Activated CD4-positive, alpha-beta T cell treated with anti-CD3 and anti-CD28 coated beads for 48 hours (primary cell): ENCODE measurements at places on chromosomes 13 and 19.

DNA sequence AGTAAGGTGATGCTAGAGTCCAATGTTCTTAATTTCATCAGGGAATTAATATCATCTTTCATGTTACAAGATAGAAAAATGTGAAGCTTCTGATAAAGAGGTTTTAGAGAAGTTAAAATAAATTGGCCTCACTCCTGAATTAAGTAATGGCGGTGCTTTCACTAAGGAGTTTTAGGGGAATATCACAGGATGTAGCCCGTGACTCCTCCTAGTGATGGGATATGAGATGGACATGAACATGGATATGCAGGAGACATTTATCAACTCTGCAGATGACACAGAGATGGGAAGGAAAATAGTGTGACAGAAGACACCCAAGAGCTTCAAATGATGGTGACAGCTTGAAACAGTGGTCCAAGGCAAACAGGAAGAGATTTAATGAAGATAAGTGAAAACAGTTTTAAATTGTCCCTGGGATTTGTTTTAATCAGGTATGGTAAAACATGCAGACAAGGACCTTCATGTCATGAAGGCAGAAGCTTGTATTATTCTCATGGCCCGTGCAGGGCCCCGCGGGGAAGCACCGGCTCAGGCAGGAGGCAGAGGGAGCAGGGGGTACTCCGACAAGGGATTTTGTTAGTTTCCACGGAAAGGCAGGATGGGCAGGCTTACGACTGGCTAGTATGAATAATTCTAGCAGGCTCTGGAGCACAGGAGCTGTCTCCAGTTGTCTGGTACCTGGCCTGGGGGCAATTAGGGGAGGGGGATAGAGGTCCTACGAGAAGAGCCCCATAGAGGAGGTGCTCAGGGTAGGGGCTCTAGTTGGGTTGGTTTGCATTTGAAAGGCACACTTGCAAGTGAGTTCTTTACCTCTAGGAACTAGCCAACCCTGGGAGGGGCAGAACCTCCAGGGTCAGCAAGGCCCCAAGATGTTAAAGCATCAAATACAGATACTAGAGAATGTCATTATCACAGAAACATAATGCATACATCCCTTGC, 38.7 kb upstream of the FARP1 start:
- no peak for DNase-seq

DNA sequence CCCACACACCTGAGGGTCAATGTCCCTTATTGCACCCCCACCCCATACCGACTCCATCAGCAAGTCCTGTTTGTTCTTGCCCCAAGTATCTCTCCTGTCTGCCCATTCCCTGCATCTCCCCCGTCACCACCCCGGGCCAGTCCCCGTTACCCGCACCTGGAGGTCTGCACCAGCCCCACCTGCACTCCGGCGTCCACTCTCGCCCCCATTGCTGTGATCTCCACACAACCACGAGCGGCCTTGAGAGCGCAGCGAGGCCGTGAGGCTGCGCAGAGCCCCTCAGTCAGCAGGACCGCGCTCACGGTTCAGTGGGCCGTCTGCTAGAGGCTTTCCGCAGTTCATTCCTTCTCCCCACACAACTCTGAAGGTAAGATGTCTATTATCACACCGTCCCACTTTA, 152.8 kb downstream of the KATNAL1 start:
- DNase-seq: no peak

- DNase-seq: no peak
These were observed 444.5 kb upstream of the GPC6 start for GRCh38 chr13:92781965-92782690.

DNA sequence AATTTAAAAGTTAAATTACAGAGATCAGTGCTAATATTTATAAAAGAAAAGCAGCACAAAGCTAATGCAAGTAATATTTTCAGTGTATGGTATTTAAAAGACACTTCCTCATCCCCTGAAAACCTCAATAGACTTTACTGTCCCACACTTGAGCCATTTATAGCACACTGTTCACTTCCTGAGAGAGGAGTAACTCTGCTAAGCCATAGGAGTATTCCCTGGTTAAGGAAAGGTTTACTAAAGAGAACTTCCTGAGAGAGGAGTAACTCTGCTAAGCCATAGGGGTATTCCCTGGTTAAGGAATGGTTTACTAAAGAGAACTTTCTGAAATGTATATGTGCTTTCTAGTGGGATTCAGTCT, 159.4 kb downstream of the NHLRC3 start:
- DNase-seq: no peak

- no peak for DNase-seq
These were observed 3.8 kb downstream of the UBL3 start for GRCh38 chr13:29846475-29847256.

DNA sequence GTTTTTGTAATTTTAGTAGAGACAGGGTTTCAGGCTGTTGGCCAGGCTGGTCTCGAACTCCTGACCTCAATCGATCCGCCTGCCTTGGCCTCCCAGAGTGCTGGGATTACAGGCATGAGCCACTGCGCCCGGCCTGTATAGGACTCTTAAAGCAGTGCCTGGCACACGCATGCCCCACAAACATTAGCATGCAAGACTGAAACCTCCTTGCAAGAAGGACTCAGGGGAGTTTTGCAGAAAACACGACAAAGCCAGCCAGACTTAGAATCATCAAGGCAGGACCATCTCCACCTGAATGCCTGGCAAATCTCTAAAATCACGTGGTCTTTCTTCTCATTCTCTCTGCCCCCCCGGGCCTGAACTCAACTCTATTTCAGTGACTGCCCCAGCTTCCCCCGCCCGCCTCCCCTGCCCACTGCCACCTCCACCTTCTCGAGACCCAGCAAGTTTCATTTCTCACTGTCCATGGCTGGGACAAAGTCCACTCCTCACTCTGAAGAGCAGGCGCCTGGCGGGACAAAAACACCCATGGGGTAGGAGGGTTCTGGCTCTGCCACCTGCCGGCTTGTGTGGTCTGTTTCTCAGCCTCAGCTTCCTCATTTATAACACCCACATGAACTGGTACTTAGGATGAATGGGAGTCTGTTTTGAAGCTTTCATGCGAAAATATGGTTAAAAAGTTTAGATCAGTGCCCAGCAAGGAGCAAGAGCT, 2.4 kb downstream of the TICAM1 start:
- no peak for DNase-seq

- DNase-seq: no peak
These were observed 56.6 kb upstream of the SPATA13 start for GRCh38 chr13:24103782-24104372.

DNA sequence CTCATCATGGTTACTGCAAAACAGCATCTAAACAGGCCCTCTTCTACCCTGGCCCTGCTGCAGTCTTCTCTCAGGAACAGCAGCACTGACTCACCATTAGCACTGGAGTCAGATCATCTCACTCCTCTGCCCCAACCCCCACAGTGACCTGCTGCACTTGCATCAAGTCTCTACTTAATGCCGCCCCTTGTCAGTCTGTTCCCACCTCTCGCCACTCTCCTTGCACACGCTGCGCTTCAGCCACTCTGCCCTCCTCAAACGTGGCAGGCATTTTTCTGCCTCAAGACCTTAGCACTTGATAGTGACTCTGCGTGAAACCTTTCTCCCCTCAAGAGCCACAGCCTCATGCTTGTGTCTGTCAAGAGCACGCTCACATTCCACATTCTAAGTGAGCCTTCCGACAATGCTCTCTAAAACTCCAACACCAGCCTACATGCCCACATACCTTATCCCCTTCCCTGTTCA, 22.1 kb downstream of the MIPEP start:
- no peak for DNase-seq
